RPMI7951 (cell line): ENCODE measurements at places on chromosomes 2 and 18. TPM values are rescaled to one million over a fixed set of nuclear protein-coding genes. Genes with fewer than 3 reads are reported as not detected.

The FAM210A gene
- 30.2 and 33.0 TPM in 2 replicates for total RNA-seq

The PDE11A gene
- total RNA-seq, result 0.20 and 0.24 TPM in 2 replicates

The PTMA gene
- 1,433 and 1,788 TPM in 2 replicates for total RNA-seq

The TSPYL6 gene
- not detected in 2 replicates for total RNA-seq

The KLHL14 gene
- total RNA-seq, result not detected in 2 replicates

The C2orf76 gene
- 19.8 and 23.7 TPM in 2 replicates for total RNA-seq

The CHRNA1 gene
- 7.5 and 10.6 TPM in 2 replicates for total RNA-seq

The TACR1 gene
- not detected in 2 replicates for total RNA-seq

The POTEI gene
- not detected in 2 replicates for total RNA-seq

The MGAT5 gene
- 23.9 and 31.0 TPM in 2 replicates for total RNA-seq

The FAP gene
- 142 and 170 TPM in 2 replicates for total RNA-seq

The SALL3 gene
- total RNA-seq, result not detected in 2 replicates

The PDCD1 gene
- total RNA-seq, result not detected in 2 replicates

The SLC66A2 gene
- total RNA-seq, result 15.4 and 19.6 TPM in 2 replicates
